WTC11 (cell line): ENCODE measurements at places on chromosomes 12 and 14.

GRCh38 chr14:99760817-99761216 lies 32.4 kb upstream of the EML1 start:
- no peak for DNase-seq

DNA sequence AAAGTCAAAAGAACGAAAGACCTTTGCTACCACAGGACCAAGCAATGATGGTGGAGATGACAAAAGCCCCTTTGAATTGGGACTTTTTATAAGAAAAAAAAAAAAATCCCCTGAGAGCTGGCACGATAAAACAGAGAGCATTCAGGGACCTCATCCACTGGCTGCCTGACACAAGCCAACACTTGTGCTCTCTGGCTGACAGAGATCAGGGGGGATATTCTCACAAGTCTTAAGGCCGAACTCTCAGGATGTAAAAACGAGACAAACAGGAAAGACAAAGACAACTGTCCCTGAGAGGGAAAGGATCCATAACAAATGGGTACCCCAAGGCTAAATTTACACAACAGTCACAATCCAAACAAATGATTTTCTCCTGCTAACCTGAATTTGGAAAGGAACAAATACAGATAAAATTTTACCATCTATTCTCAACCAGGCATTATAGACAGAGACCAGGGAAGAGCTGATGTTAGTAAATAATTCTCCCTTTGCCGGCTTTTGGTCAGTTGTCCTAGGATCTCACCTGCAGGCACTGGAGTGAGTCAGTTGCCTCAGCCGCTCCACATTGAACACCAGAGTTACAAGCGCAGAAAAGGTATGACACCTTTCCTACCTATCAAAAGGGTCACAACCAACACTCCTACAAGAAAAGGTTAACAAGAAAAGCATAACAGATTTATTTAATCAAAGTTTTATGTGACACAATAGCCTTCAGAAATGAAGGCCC lies 37.9 kb upstream of the GARIN6 start:
- no peak for DNase-seq

DNA sequence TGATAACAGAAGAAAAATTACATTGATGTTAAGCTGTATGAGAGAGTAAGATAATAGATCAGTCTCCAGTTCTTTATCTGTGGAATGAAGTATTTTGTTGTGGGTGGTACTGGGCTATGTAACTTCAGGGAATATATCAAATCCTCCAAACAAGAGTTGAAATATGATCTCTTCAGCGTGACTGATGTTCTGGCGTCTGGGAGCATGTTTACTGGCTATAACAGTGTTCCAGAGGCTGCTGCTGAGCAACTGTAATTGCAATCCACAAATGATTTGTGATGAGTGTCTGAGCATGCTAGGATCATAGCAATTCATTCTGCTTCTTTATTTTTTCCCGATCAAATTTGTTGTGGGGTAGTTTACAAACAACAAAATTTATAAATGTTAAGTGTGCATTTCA lies 18.6 kb upstream of the CCDC198 start:
- DNase-seq, result no peak

DNA sequence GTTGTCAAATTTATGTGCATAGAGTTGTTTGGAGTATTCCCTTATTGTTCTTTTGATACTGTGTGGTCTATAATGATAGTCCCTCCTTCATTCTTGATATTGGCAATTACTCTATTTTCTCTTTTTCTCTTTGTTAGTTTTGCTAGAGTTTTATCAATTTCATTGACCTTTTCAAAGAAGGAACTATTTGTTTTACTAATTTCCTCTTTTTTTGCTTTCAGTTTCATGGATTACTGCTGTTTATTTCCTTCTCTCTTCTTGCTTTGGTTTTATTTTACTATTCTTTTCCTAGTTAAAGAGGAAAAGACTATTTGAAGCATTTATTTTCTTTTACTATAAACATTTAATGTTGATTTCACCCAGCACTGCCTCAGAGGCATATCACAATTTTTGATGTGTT lies 250.9 kb upstream of the PELI2 start:
- no peak for DNase-seq

DNA sequence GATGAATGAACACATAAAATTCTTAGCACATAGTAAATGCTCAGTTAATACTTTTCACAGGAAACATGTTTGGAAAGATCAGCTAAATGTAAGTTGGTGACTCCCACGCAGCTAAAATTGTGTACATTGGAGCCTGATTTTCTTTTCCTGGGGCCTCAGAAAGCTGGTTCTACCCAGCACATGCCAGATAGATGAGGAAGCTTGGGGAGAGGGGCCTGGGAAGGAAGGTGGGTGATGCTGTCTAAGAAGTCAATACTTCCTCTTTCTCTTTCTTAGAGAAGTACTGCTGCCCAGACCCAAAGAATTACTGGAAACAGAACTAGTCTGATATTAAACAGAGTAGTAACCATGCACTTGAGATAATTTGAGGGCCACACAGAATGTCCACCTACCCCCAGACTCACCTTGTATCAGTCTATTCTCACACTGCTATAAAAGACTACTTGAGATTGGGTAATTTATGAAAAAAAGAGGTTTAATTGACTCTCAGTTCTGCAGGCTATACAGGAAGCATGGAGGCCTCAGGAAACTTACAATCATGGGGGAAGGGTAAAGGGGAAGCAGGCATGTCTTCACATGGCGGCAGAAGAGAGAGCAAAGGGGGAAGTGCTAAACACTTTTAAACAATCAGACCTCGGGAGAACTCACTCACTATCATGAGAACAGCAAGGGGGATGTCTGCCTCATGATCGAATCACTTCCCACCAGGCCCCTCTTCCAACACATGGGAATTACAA lies 123.3 kb upstream of the MED13L start:
- no peak for DNase-seq

DNA sequence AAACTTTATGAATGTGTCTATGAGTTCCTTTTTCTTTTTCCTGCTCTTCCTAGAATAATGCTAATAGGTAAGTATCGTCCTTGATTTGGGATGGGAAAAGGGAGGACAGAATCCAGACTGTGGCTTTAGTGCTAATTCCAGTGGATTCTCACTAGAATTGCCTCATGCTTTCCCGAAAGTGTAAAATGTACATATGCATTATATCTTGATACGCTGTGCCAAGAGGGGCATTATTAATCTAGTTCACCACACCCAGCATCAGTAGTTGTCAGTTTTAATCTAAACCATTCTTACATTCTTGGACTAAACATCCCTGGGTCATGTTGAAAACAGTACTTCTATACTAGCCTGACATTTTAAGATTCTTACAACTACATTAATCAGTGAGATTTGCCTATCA lies 49.3 kb downstream of the GCH1 start:
- DNase-seq, result no peak

GRCh38 chr14:97264516-97265230 lies 467.5 kb downstream of the VRK1 start:
- no peak for DNase-seq

- DNase-seq, result no peak
Measured at GRCh38 chr14:33781236-33781635, 169.6 kb downstream of the EGLN3 start.

DNA sequence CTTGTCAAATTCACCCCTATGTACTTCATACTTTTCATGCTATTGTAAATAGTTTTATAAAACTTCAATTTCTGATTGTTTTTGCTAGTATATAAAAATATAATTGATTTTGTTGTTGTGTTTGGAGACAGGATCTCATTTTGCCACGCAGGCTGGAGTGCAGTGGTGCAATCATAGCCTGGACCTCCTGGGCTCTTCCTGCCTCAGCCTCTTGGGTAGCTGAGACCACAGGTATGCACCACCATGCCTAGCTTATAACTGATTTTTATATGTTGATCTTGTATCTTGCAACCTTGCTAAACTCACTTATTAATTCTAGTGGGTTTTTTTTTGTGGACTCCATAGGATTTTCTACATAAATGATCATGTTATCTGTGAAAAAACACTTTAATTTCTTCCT lies 23.5 kb downstream of the ATP5MC2 start:
- DNase-seq, result no peak

DNA sequence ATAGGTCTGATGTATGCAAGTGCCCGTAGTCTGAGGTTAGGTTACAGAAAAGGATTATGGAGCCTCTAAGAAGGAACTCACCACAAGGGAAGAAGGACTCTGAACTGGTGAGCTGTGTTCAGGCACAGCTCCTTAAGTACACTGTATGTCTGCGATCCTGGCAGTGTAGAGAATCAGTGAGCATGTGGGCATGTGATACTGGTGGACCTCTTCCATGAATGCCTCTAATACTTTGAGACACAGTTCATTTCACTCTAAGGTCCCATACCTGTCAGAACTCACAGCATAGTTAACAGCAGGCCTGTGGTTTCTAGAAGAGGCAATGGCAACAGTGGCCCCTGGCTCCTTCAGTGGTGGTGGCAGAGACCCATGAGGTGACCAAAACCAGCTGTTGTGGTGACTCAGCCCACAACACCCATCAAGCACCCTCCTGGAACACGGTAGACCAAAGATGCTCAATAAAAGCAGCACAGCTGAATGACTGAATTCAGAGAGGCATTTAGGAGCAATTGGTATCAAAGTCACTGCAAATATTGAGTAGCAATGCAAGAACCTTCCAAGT lies 6.9 kb upstream of the OR6J1 start:
- DNase-seq, result no peak

- DNase-seq, result no peak
Measured at GRCh38 chr12:113461666-113462065, 10.0 kb downstream of the LHX5 start.

DNA sequence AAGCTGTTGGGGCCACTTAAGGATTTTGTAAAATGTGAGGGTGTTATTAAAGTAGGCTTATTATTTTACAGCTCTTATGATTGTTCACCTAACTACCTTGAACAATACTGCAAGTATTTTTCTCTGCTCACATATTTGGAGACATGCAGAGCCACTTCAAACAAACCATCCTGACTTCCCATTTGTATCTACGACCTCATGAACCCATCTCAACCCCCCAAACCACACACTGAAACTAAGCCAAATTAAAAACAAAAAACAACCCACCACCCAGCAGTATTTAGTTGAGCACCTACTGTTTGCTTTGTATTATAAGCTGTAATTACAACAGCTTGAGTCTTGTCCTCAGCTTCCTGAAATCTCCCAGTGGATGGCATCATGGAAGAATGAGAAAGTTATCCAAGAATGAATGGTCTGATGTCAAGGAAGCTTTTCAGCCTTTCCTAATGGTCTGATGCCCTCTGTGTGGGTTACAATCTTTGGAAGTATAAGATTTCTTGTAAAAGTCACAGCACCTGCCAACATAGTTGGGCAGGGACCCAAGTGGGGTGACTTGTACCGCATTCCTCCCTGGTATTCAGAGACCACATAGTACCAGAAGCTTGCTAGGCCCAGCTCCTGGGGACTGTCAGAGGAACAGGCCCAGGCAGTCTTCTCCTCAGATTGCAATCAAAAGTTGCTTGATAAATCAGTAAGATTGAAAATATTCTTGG lies 416.6 kb downstream of the ZFP36L1 start:
- DNase-seq, result no peak

DNA sequence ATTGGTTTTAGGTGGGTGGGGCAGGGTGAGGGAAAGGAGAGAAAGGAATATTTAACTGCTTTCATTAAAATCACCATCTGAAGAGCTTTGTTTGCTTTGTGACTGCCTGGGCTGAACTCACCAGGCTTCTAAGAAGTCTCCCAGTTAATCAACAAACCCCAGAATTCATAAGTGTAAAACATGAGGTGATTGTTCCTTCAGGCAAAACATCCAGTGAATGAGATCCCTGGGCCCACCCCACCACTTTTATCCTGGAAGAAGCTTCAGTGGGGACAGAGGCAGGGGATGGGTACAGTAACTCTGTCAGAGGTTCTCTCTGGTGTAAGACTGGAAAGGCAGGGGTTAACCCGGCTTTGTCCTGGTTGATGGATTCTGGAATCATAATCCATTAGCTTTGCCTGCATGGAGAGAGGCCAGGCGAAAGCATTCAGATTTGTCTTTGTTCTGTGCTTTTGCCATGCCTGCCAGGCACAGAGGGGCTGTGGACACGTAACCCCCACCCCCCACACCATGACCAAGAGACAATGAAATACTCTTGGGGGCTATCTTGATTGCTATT lies 16.7 kb downstream of the PDE1B start:
- DNase-seq, result no peak

DNA sequence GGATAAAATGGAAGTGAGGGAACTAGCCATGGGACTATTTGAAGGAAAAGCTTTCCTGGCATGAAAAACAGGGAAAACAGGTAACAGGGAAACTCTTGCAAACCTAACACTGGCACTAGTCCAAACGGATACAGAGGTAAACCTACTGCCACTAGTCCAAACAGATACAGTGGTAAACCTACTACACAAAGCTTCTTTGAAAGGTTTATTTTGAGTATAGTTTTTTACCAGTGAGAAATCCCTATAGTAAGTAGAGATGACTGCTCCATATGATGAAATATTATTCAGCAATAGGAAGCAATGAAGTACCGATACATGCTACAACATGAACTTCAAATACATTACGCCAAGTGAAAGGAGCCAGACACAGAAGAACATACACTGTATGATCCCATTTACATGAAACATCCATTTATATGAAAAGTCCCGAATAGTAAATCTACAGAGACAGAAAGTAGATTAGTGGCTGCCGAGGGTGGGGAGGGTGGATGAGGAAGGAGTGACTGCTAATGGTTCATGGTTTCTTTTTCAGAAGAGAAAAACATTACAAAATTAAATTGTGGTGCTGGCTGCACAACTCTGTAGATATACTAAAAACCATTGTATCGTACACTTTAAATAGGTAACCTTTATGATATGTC lies 25.5 kb downstream of the SPTLC2 start:
- DNase-seq, result no peak

DNA sequence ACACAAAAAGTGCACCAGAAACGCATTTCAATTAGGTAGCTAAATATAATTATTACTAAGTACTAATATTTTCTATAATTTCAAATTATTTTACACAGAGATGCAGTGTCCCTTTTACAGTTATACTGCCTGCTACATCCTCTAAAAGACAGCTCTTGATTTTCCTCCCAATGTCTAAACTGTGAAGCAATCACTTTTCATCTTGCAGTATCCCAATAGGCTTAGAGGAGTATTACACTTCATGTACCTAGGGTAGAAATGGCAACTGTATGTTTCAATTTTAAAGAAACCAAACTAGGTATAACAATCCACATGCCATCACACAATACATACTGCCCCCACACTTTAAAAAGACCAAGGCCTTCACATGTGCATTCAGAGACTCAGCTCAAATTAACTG lies 7.3 kb downstream of the RSRC2 start:
- DNase-seq, result no peak

- no peak for DNase-seq
Measured at GRCh38 chr12:65164774-65165173, 4.6 kb upstream of the LEMD3 start.

GRCh38 chr12:105334001-105334400 lies 3.5 kb downstream of the C12orf75 start:
- no peak for DNase-seq

GRCh38 chr14:106786697-106787096 lies 1260.3 kb downstream of the TMEM121 start:
- DNase-seq, result no peak

DNA sequence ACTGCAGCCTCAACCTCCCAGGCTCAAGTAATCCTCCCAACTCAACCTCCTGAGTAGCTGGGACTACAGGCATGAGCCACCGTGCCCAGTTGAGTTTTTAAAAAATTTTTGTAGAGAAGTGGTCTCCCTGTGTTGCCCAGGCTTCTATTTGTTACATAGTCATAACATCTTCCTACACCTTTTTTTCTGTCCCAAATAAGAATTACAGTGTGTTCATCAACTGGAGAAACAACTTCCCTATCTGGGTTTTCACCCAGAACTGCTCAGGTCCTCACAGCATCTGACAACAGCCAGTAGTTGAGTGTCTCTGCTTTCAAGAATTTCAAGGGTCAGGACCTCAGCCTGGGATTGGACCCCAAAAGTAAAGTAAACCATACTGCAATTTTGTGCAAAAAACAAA lies 235.2 kb upstream of the AMIGO2 start:
- DNase-seq, result no peak

- DNase-seq, result no peak
Measured at GRCh38 chr12:122012184-122012583, 9.5 kb upstream of the BCL7A start.
